ENCODE measurements at places on chromosomes 2 and 18.

- no peak for DNase-seq
These were observed 2.7 kb downstream of the ID2 start for GRCh38 chr2:8684540-8684877.

DNA sequence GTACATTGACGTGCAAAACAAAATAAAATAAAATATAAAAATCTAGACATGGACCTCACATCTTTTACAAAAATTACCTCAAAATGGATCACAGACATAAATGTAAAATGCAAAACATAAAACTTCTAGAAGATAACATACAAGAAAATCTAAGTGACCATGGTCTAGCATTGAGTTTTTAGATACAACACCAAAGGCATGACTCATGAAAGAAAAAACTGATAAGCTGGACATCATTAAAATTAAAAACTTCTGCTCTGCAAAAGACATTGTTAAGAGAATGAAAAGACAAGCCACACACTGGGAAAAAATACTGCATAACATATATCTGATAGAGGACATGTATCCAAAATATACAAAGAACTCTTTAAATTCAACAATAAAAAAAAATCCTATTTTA is 14.4 kb downstream of the MAP4K3 start:
- no peak for DNase-seq

DNA sequence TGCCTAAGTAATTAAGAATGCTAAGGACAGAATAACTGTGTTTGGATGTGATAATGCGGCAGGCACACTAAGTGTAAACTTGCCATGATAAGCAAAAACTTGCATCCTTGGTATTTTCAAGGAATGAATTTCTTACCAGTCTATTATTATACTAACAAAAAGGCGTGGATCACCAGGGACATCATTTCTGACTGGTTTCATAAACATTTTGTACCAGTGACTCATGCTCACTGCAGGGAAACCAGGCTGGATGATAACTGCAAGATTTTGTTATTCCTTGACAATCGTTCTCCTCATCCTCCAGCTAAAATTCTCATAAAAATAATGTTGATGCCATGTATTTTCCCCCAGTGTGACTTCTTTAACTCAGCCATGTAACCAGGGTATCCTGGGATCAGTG is 289.5 kb downstream of the CDCA7 start:
- DNase-seq = peak; percentile 45

- no peak for DNase-seq
These were observed 349.2 kb downstream of the XIRP2 start for GRCh38 chr2:167237478-167237877.

- DNase-seq = no peak
These were observed 1.1 kb downstream of the HK2 start for GRCh38 chr2:74834792-74835755.

- no peak for DNase-seq
These were observed 5.3 kb upstream of the ARHGAP15 start for GRCh38 chr2:143123911-143124310.

DNA sequence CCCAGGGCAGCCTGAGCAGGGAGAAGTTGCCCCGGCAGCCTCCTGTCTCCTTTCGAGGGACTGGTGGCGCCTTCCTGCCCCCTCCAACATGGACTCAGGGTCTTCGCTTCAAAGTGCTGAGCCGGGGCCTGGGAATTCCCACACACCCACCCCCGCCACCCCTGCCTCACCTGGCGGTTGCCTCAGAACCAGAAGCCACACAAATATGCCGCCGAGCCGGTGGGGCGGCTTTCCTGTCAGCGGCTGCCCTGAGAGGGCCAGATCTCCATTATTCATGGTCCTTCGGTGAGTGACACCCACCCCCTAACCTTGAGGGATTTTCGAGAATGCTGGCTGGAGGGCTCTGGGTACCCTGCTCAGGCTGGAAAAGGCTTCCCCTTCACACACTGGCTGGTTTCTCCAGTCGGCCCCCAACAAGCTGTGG is 71.7 kb downstream of the SMAD7 start:
- no peak for DNase-seq

GRCh38 chr2:8392098-8392866 is 289.6 kb upstream of the ID2 start:
- DNase-seq = no peak

- DNase-seq = peak; percentile 78
These were observed 124.2 kb upstream of the EPB41L5 start for GRCh38 chr2:119888680-119889079.

DNA sequence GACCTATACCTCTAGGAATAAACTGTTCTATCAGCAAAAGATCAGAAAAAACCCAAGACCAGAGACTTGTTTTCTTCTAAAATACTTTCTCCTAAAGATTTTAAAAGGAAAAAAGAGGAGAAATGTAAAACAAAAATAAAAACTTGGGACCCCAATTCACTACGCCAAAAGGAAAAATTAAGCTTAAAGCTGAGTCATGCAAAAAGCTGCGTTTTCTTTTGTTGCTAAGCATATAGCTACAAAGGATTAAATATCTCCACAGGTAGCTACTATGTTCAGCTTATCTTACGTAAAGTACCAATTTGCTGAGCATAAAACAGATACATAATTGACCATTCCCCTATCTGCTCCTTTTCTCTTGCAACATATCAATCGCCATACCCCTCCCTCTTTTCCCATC is 950.0 kb upstream of the NXPH2 start:
- DNase-seq = no peak

- DNase-seq = no peak
These were observed 63.9 kb downstream of the ICOS start for GRCh38 chr2:204000446-204000845.

GRCh38 chr2:234031207-234031606 is 19.3 kb upstream of the SPP2 start:
- no peak for DNase-seq

DNA sequence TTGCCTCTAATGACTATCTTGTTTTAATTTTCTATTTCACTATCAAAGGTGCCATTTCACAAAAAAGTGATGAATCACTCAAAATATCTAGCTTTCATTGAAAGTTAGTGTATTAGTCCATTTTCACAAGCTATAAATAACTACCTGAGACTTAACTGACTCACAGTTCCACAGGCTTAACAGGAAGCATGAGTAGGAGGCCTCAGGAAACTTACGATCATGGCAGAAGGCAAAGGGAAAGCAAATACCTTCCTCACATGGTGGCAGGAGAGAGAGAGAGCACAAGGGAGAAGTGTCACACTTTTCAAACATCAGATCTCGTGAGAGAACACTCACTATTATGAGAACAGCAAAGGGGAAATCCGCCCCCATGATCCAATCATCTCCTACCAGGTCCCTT is 1220.4 kb upstream of the ZEB2 start:
- no peak for DNase-seq

GRCh38 chr2:198017068-198017467 is 212.7 kb downstream of the PLCL1 start:
- no peak for DNase-seq

- peak; percentile 99 for DNase-seq
These were observed 995 bp upstream of the RTN4 start for GRCh38 chr2:55051026-55051866.

- DNase-seq = no peak
These were observed 42.0 kb downstream of the TMEM182 start for GRCh38 chr2:102803897-102804217.

Measured in skeletal muscle cell (primary cell).